ENCODE measurements at places on chromosomes 12 and 14. TPM values are rescaled to one million over a fixed set of nuclear protein-coding genes. Genes with fewer than 3 reads are reported as not detected.

DNA sequence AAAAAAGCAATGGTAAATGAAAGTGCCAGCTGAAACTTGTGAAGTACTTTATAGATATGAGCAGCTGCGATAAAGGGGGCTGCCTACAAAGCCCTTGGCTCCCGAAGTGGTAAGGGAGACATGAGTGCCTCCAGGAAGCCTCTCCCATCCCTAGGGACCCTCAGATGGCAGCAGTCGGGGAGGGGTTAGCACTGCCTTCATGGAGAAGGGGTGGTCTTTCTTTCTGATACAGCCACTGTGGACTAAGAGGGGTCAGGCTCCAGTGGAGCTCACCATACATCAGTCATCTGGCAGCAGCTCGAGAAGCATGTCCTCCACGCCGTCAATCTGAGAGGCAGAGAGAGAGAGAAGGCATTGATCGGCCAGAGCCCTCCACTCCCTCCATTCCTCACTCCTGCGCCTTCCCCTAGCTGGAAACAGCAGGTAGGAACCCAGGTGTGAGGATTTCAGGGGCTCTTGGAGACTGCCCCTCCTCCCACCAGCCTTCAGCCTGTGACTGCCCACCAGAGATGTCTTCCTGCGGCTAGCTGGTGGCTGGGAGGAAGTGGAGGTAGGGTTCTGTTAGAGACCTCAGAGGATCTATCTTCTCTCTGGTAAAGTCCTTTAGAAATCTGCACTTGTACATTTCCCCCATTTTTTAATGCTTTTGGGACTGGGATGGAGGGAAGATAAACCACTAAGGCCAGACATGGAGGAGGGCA lies 2.3 kb downstream of the TCL1A start:
- no peak for DNase-seq

GRCh38 chr14:85822236-85822635 lies 292.3 kb downstream of the FLRT2 start:
- DNase-seq = no peak

DNA sequence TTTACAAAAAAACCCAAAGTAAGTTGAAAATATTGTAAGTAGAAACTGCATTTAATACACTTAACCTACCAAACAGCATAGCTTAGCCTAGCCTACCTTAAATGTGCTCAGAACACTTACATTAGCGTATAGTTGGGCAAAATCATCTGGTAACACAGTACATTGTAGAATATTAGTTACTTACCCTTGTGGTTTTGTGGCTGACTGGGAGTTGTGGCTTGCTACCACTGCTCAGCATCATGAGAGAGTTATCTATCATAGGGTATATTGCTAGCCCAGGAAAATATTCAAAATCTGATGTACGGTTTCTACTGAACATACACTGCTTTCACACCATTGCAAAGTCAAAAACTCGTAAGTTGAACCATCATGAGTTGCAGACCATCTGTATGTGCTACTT lies 141.7 kb upstream of the GARIN6 start:
- no peak for DNase-seq

- no peak for DNase-seq
Observed at GRCh38 chr14:93929048-93929535, 1.9 kb downstream of the FAM181A start.

TOMM20L gene
- total RNA-seq = not detected

DNA sequence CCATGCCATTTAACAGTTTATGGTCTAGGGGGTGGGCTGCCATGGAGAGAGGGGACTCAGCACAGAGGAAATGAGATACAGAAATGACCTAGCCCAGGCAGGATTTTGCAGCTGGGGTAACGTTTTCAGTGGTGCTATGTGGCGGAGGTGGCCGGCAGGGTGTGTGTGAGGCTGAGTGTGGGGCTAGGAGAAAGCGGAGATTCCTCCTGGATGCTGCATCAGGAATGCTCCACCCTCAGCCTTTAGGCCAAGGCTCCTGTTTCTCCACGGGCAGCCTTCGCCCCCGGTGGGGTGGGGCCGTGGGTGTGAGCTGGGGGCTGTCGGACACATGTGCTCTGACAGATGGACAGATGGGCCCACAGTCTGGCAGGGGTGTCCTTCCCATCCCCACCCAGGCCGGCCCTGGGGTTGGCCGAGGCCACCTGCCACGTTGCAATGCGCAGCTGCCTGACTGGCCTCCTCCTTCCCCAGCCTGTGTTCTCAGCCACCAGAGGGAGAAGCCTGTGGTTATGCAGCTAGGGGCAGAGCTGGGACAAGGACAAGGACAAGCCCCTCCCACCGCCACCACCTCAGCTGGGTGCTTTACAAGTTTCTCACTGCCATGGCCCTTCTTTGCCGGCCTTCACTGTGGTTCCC lies 44.3 kb downstream of the TEAD4 start:
- DNase-seq = no peak
